ENCODE measurements at places on chromosomes 1 and 21. TPM values are rescaled to one million over a fixed set of nuclear protein-coding genes. Genes with fewer than 3 reads are reported as not detected.

Gene CYP2J2
- 2.7 TPM for total RNA-seq

Gene STIL
- total RNA-seq: 1.6 TPM

- DNase-seq: no peak
- no peaks in the 10 kb centered on the region for H3K36me3 ChIP-seq
- H3K4me1 ChIP-seq: peaks cover 6% of the 10 kb centered on the region
Observed at GRCh38 chr1:210359255-210359654, 30.6 kb downstream of the HHAT start.

GRCh38 chr1:9441451-9442133, 97.7 kb upstream of the SLC25A33 start:
- H3K27ac ChIP-seq: peak overlapping the region; percentile 65
- H3K4me3 ChIP-seq: no peak overlapping the region
- H3K27me3 ChIP-seq: no peaks in the 10 kb centered on the region
- H3K4me1 ChIP-seq: peaks cover 24% of the 10 kb centered on the region

GRCh38 chr1:3213730-3214129, 144.7 kb downstream of the PRDM16 start:
- H3K4me3 ChIP-seq: no peak overlapping the region
- DNase-seq: no peak
- H3K27ac ChIP-seq: no peak overlapping the region
- peaks cover 19% of the 10 kb centered on the region for H3K4me1 ChIP-seq

DNA sequence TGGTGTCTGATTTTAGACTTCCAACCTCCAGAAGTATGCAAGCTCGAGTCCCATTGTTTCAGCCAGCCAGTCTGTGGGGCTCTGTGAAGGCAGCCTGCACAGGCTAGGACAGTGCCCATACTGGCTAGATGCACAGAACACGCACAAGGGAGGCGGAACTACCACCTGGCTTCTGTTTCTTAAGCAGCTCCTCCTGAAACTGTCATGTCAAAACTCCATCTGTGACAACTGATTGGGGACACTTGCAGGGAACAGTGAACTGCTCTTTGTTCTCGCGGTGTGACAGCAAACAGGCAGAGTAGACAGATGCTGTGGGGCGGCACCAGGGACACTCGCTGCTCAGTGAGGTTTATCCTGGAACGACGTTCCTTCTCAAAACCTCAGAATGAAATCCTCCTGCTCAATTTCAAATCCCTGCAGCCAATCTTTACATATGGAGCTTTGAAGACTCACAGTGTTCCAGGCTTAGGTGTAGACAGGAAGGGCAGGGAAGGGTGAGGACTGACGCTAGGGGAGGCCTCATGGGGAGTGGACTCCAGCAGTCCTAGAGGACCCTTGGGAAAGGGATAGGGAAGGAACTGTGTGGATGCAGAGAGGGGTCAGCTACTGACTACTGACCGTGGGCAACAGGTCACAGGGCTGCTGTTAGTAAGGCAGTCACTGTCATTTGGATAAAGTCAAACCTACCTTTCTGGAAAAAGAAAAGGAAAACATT, 73.8 kb downstream of the ERG start:
- DNase-seq: no peak
- H3K27ac ChIP-seq: no peak overlapping the region
- no peaks in the 10 kb centered on the region for H3K27me3 ChIP-seq
- peaks cover 22% of the 10 kb centered on the region for H3K36me3 ChIP-seq

GRCh38 chr1:62235576-62235975, 40.9 kb downstream of the L1TD1 start:
- H3K27ac ChIP-seq: no peak overlapping the region

GRCh38 chr1:117094841-117095604, 26.5 kb downstream of the TRIM45 start:
- no peaks in the 10 kb centered on the region for H3K27me3 ChIP-seq
- no peak overlapping the region for H3K4me3 ChIP-seq
- no peak overlapping the region for H3K27ac ChIP-seq
- DNase-seq: no peak
- H3K36me3 ChIP-seq: peaks cover 33% of the 10 kb centered on the region

Measured in lower lobe of right lung (tissue), 2 donors.